ENCODE measurements at places on chromosomes 7 and 10. TPM values are rescaled to one million over a fixed set of nuclear protein-coding genes. Genes with fewer than 3 reads are reported as not detected.

DNA sequence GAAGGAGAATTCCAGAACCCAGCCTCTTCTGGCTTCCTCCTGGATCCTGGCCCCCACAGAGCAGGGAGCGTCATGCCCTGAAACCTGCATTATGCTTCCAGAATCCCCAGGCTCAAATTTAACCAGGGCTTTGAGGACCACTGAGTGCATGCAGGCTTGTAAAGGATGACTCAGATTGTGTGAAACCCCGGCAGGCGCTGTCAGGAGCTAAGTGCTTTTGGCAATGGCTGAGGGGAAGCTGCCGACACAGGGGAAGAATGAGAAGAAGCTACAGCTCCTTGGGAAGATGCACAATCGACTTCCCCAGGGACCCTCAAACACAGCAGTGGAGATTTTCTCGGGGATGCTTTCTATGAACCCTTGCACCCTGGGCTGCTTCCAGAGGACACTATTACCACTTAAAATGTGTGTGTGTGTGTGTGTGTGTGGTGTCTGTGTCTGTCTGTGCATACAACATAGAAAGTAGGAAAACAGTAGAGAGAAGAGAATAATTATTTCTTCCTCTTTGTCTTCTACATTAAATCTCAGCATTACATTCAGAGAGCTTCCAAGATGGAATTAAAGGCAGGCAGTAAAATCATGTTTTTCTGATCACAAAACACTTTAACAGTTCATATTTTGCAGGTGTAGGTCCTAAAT is 183.5 kb upstream of the INHBA start:
- no peak for DNase-seq

DNA sequence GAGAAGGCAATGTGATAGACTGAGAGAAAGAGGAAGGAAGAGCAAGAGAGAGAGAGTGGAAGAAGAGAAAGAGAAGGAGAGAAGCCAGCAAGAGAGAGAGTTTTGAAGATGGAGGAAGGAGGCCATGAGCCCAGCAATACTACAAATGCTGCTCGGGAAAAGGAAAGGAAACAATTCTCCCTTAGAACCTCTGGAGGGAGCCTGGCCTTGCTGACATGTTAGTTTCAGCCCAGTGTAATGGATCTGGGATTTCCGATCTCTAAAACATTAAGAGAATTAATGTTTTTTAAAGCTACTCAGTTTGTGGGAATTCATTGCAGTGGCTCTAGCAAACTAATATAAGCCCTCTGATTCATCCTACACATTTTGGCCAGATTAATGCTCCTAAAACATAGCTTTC is 206.8 kb upstream of the MTPN start:
- no peak for DNase-seq

- no peak for DNase-seq
These were observed 3.1 kb upstream of the ABCA13 start for GRCh38 chr7:48168159-48168558.

- peak; percentile 38 for DNase-seq
These were observed 44.0 kb upstream of the CRTAC1 start for GRCh38 chr10:98074315-98074911.

- DNase-seq = no peak
These were observed 134.2 kb upstream of the AKR1E2 start for GRCh38 chr10:4691776-4692175.

DNA sequence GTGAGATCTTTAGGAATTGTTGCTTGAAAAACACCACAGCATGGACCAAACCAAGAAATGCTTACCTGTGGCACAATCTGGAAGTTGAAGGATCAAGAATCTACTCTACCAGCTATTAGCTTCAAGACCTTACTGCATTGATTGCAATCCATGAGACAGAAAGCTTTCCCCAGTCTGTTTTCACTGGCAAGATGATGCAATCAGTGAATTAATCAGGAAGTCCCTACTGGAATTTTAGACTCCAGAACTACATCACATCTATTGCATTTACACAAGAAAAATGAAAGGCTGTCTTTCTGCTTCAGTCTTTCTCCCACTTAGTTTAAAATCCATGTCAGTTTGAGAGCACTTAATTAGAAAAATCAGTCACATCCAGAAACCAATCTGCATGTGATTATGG is 191.7 kb downstream of the TFEC start:
- DNase-seq = no peak

- DNase-seq = no peak
These were observed 26.4 kb upstream of the MSS51 start for GRCh38 chr10:73459683-73460314.

DNA sequence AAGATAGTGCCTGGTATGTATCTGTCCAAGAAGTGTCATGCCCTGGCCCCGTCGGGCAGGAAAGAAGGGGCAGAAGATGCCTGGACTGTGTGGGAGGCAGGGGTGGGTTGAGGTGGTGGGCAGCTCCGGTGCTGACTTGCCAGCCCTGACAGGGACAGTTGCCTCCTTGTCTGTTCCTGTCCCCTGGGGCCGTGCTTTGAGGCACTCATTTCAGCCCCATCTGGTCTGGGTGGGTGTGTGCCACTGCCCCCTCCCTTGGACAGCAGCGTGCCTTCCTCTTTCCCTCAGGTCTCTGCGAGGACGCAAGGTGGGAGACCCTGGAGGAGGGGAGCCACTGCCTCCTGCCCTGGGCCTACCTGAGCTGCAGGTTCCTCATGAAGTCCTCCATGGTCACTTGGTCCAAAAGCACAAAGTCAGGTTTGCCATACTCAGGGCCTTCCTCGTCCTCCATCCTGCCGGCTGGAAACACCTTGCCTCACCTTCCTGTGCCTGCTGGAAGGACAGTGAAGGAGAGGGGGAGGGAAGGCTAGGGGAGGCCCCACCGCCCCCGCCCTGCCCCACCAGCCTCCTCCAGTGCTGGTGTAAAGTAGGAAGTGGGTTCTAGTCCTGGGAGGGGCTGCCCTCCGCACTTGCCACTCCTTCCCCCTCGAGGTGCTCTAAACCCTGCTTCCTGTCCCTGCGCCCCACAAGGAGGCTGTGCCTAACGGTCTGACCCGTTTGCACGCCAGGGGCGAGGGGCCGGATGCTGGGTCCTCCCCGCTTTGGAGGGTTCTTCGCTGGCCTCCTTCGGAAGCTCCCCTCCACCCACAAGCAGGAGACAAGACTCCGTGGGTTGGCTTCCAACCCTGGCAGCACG is at the start of gene MYO1G:
Gene MYO1G (minus strand): TSS at position 505 of the 856 bp plus-strand sequence. CDS start 54 bp downstream, at position 451.
- no peak for DNase-seq

DNA sequence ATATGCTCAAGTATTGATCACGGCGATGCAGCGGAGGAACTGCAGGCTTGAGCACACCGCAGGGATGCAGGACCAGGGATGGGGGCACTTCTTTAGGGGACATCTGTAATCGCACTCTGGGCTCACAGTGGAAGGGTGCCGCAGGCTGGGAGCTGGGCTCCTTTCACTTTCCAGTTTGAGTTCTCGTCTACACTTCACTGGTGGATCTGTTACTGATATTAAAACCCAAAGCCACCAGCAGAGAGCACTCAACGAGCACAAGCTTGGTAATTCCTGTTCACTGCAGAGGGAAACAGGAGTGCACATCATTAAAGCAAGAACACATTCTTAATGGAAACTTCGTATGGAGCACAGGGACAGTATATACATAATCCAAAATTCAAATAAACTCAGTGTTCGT is 91.3 kb downstream of the PARD3 start:
- no peak for DNase-seq

DNA sequence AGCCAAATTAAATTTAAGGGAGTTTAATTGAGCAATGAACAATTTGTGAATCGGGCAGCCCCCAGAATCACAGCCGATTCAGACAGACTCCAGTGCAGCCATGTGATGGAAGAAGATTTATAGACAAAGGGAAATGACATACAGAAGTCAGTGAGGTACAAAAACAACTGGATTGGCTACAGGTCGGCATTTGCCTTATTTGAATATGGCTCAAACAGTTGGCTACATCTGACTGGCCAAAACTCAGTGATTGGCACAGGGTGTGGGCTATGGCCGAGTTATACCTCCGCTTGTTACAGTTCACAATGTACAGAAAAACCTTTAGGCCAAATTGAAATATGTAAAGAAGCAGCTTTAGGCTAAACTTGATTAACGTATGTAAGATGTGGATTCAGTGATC is 30.8 kb upstream of the EIF4H start:
- DNase-seq = no peak

DNA sequence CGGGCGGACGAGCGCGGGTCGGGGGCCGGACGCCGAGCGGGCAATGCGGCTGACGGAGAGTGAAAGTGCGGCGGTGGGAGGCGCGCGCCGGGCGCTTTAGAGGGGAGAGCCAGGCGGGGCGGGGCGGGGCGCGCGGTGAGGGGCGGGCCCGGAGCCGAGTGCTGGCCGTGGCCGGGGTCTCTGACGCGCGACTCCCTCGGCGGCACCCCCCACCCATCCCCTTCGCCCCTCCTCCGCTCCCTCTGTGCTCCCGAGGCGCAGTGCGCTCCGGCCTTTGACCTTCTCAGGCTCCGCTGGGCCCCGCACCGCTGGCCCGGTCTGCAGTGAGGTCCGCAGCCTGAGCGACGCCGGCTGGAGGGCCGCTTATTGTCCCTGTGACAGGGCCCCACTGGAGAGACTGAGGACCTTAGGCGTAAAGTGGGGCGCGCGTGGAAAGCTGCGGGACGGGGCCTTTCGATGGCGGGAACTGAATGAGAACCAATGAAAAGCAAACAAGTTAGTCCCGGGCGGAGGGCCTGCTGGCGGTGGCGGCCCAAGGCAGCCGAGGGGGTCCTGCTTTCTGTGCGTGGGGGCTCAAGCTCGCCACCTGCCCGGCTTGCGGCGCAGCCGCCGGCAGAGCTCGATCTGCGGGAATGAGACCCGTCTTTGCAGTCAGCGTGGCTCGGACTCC is at the start of gene CXCL12:
Gene CXCL12 (minus strand): TSS at position 72 of the 670 bp plus-strand sequence. CDS start 92 bp downstream, outside the sequence.
- DNase-seq = peak; percentile 35

GRCh38 chr10:36114913-36115312 is 472.8 kb upstream of the FZD8 start:
- DNase-seq = no peak

- DNase-seq = no peak
These were observed 336.8 kb downstream of the LRRTM3 start for GRCh38 chr10:67262675-67263074.

- DNase-seq = no peak
These were observed 103.1 kb downstream of the BMS1 start for GRCh38 chr10:42885491-42886270.

GRCh38 chr10:45555795-45556194 is 116.8 kb downstream of the ZFAND4 start:
- no peak for DNase-seq

DNA sequence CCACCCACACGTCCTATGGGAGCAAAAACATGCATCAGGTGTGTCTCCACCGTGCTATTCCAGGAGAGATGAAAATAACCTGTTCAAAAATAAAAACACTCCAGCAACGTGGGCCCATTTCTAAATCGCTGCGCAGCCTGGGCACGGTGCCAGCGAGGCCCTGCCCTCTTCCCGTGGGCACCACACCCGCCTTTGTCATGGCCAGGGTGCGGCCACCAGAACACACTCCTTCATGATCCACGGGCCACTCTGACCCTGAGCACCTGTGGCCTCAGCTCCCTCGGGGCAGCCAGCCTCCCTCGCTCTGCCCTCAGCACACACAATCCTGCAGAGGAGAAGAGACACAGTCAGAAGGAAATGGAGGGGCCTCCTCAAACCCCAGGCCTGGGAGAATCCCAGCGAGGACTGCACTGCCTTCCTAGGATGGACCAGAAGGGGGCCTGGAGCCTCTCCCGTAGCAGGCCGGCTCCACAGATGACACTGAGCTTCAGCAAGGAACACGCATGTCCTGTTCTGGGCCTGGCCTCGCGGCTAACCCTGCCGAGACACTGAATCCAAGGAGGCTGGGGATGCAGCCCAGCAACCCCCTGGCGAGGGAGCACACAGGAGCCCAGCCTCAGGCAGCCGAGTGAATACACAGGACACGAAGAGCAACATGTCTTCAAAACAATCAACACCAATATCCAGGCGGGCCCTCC is 169.0 kb downstream of the MAD1L1 start:
- DNase-seq = peak; percentile 12

GRCh38 chr10:70048030-70048723 is 4.5 kb upstream of the MACROH2A2 start:
- DNase-seq = no peak

GRCh38 chr10:66833861-66834260 is 92.0 kb upstream of the LRRTM3 start:
- DNase-seq = no peak

DNA sequence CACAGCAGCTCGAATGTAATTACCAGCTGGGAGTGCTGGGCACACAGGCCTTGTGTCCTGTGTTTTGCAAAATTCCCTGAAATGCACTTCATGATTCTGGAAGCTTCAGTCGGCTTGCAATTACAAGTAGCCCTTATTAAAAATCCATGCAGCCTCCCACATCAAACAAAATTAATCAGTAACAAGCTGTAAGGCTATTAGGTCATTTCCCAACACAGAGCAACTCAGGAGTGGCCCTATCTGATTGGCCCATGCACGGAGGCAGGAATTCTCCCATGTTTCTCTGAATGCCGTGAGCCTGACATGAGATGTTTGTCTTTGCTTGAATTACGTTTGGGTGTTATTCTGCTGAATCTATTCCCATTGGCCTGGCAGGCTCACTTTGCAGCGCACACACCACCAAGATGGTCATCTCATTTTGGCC is 36.9 kb downstream of the FOXL3 start:
- DNase-seq = no peak

DNA sequence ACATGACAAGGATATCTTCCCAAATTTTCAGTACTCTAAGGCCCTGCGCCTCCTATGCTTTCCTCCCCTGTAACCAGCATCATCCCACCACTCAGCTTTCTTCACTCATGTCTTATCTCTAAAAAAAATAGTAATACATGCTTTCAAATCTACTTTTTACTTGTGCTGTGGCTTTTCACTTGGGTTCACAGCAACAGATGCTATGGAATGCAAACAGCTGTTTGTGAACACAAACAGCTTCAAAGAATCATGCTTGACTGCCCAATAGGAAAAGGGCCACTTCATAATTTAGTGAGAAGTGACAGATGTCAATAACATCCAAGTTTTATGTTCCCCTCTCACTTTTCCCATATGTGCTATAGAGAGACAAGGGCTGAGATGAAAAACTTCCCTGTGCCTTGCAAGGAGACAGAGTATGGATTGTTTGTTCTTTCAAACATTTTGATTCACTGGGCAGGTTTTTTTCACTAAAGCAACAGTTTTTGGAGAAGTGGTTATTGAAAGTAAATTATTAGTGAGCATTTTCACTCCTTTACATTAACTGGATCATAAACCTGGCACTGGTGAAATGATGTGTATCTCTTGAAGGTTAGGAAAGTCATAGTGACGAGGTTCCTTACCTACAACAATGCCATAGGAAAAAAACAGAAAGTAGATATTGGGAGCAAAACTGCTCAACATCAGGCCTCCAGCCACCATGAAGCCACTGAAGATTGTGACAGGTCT is 37.3 kb downstream of the SLC16A9 start:
- no peak for DNase-seq

DNA sequence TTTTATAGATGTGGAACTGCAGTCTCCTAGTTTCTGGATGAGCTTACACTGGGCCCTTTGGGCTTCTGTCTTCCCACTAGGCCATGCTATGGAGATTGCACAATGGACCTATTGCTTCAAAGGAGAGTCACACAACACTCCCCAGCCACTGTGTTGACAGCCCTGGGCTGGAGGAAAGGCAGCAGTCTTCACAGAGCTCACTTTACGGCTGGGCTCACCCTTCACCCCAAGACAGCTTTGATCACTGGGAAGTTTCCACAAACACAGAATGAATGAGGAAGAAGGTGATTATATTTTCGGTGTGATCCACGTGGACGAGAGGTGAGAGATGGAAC is 92.7 kb upstream of the GDF10 start:
- DNase-seq = no peak

Gene ZNF804B
- not detected for total RNA-seq

Gene LOXL4
- total RNA-seq = 1.7 TPM

Gene KMT2E
- total RNA-seq = 79.6 TPM

Gene RAPGEF5
- 6.0 TPM for total RNA-seq

Gene ZNF398
- total RNA-seq = 19.6 TPM

Gene DCLRE1A
- total RNA-seq = 19.4 TPM

Gene ARMC3
- total RNA-seq = 1.5 TPM

Gene SAMD9
- 0.21 TPM for total RNA-seq

Gene ITIH5
- total RNA-seq = not detected

Gene LRRD1
- total RNA-seq = 0.57 TPM

All from neural crest cell (in vitro differentiated cells).